ENCODE measurements at places on chromosomes 12 and 14. TPM values are rescaled to one million over a fixed set of nuclear protein-coding genes. Genes with fewer than 3 reads are reported as not detected.

Gene TAS2R14
- total RNA-seq = 0.06 TPM

DNA sequence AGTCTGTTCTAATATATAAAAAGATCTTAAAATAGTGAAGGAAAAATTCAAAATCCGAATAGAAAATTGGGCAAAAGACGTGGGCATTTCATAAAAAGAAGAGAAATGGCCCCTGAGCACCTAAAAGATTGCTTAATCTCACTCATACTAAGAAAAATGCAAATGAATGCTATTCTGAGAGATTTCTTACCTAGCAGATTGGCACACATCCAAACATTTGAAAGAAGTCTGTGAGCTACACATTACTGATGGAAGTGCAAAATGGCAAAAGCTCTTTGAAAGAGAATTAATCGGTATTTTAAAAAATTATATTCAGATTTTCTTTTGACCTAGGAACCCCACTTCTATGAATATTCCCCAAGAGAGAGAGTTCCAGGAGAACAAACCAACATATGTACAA lies 280.4 kb upstream of the GARIN6 start:
- DNase-seq = no peak

- DNase-seq = peak; percentile 54
Observed at GRCh38 chr14:49853572-49854375, 1.2 kb upstream of the NEMF start.

GRCh38 chr12:56622535-56622934 lies 7.6 kb downstream of the BAZ2A start:
- DNase-seq = no peak

GRCh38 chr12:119642986-119643385 lies 24.9 kb upstream of the PRKAB1 start:
- no peak for DNase-seq

Measured in epithelial cell of proximal tubule (primary cell).